ENCODE measurements at places on chromosomes 16 and 17.

DNA sequence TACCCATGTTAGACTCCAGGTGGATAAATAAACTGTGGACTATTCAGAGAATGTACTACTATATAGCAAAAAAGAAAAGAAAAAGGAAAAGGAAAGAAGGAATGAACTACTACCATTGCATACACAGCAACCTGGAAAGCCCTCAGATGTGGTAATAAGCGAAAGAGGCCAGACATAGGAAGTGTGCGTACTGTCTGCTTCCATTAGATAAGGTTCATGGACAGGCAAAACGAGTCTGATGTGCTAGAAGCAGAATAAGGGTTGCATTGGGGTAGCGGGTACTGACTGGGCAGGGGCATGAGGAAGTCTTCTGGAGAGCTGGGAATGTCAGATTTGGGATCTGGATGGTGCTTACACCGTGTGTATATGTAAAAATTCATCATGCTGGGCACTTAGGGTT lies 21.8 kb downstream of the CLEC16A start:
- DNase-seq = no peak

DNA sequence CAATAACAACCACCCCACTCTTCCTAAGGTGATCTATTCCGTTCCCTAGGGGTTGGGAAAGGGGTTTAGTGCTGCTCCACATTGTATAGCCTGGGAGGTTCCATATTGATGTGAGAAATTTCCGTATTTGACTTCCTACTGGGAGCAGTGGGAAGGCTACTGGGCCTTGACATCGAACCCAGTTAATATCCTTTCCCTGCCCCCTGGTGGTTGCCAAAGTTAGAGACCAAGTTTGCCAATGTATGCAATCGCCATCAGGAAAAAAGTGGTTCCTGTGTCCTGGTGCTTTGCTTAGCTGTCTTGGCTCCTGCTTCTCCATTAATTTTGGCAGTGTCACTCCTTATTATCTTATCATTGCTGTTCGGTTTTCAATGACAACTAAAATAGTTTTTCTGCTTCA lies 914.9 kb downstream of the KCNJ2 start:
- no peak for DNase-seq

DNA sequence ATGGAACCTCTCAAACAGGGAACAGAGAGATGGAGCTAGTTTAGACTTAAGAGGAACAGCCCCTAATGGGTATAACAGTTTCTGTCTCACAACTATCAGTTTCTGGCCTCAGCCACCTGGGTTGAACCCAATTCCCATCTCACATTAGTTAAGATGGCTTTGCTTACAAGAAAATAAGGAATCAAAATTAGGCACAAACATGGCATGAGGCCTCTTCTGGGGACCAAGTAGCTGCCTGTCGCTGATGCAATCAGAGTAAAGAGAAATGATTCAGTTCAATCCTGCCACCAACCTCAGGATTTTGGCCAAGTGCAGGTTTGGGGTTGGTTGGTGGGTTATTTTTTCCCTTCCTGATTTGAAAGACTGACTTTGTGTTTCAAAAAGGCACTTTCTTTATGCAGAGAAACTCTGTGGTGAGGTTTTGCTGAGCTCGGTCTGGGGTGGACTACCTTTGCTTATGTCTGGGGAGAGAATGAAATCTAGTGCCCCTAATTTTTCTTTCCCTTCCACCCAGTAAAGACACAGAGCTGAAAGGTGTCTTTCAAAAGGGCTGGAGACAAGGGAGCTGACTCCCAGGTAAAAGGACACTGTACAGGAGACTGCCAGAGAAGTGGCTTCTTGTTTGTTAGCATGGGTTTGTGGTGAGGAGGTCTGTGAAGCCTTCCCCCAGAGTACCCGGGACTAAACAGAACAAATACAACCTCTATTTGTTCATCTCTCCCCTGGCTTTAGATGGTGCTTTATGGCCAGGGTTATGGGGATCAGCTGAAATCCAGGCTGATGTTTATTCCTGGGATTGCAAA lies 44.8 kb upstream of the NFAT5 start:
- no peak for DNase-seq

GRCh38 chr16:66660422-66661209 lies 35.9 kb downstream of the CMTM4 start:
- DNase-seq = no peak

DNA sequence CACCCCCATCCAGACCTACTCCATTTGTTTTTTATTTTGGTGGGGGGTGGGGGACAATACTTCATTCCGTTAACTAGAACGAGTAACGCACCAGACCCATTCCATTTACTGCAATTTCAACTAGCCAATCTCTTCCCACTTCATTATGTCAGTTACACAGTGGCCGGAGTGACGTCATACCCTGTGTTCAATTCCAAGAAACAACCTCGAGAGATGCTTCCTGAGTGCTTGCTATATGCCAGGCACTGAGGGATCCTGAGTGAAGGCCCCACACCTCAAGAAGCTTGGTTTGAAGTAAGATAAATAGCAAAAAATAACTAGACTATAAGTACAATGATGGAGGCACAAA lies 9.1 kb upstream of the SIAH1 start:
- DNase-seq = no peak

GRCh38 chr16:88976366-88977017 lies 515 bp downstream of the CBFA2T3 start:
- no peak for DNase-seq

- DNase-seq = no peak
Measured at GRCh38 chr17:57953705-57954396, 1.4 kb downstream of the CUEDC1 start.

GRCh38 chr16:53745753-53746266 lies 41.9 kb downstream of the FTO start:
- DNase-seq = no peak

GRCh38 chr16:67165121-67166078 lies 855 bp downstream of the HSF4 start:
- no peak for DNase-seq

DNA sequence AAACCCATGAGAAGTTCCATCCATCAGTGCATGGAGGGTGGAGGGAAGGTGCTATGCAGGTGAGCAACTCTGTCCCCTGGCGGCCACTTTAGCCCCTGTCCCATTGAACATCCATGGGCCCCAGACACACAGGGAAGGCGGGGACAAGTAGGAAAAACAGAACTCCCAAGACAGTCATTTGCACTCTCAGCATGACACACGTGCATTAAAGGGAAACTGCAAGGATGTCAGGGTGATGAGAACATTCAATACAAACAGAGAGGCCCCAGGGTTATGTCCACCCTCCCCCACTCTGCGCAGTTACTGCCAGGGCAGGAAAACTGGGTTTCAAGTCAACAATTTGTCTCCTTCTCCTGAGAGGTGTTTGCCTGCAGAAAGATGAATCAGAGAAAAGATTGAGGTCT lies 44.0 kb upstream of the AKTIP start:
- DNase-seq = no peak

DNA sequence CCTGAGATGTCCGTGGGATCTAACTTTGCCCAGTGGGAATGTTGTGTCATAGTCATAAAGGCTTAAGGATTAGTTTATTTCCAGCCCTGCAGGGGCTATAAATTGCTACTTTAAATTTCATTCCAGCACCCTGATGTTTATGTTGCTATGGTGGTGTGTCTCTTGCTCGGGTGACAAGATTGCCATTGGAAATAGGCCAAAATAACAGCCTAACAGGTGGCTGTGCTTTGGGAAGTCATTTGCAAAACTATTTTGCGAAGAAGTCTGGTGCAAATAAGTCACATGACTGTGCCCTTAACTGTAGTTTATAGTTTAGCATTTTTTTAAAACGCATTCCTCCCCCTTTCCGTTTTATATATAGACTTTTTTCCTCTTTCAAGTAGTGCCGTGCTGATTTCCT lies 23.1 kb downstream of the PITPNC1 start:
- no peak for DNase-seq

Data from activated T-cell treated with anti-CD3 and anti-CD28 coated beads for 24 hours (primary cell).